ENCODE measurements at places on chromosomes 5 and 9.
A peak's percentile ranks its signal among the peaks of the same experiment; 100 is the strongest.

- DNase-seq: no peak
Measured at GRCh38 chr9:112754578-112754977, 4.0 kb downstream of the SNX30 start.

DNA sequence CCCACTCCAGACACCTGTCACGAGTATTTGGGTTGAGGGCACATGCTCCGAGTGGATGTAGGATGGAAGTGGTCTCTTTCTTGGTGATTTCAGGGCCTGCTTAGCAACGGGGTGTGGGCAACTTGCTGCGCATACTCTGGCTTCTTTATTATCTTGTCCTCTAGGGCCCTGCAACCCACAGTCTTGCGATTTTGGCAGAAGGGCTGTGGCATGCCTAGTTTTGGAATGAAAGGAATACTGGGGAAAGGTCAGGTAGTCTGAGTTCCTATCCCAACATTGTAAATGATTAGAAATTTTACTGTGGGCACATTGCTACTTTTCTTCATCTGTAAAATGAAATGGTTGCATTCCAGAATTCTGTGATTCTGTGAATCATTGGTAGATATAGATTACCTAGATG is 74.3 kb downstream of the ACTBL2 start:
- no peak for DNase-seq

DNA sequence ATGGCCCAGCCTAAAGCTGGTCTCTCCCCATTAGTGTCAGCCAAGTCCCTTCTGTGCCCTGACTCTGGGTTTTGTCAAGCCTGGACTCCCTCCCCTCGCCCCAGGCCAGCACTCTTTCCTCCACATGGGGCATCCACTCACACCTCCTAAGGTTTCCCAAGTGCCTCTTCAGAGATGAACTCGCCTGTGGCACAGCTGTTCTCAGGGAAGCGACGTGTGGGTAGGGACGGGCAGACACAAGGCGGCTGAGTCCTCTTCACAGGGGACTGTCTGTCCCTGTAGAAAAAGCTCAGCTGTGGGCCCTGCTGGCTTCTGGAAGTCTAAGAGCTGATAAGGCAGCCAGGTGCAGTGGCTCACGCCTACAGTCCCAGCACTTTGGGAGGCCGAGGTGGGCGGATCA is 78.5 kb downstream of the CACNA1B start:
- DNase-seq: no peak

- DNase-seq: no peak
Measured at GRCh38 chr9:125472926-125473701, 211.5 kb downstream of the GAPVD1 start.

- DNase-seq: no peak
Measured at GRCh38 chr5:1672396-1672795, 127.2 kb downstream of the MRPL36 start.

GRCh38 chr5:124844371-124844920 is 98.0 kb upstream of the ZNF608 start:
- no peak for DNase-seq

- DNase-seq: no peak
Measured at GRCh38 chr9:132546148-132547051, 36.0 kb upstream of the BARHL1 start.

DNA sequence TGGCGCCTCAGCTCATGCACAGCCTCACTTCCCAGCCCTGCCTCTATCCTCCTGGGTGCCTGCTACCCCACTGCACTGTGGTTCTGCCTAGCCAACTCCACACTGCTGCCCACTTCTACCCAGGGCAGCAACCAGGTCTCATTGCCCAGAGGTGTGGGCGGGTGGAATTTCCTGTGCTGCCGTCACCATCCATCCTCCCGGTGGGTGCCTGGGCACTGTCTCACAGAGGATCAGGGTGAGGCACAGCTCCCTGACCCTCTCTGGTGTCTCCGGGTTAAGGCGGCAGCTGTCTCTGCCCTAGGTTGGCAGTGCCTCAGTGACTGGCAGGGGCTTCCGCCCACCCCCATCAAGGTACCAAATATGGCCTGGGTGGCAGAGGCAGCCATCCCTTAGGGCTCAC is 4.3 kb upstream of the MTMR12 start:
- no peak for DNase-seq

GRCh38 chr5:176955895-176956294 is 50.7 kb downstream of the UIMC1 start:
- DNase-seq: no peak

GRCh38 chr5:145010834-145011233 is 824.3 kb downstream of the PRELID2 start:
- no peak for DNase-seq

DNA sequence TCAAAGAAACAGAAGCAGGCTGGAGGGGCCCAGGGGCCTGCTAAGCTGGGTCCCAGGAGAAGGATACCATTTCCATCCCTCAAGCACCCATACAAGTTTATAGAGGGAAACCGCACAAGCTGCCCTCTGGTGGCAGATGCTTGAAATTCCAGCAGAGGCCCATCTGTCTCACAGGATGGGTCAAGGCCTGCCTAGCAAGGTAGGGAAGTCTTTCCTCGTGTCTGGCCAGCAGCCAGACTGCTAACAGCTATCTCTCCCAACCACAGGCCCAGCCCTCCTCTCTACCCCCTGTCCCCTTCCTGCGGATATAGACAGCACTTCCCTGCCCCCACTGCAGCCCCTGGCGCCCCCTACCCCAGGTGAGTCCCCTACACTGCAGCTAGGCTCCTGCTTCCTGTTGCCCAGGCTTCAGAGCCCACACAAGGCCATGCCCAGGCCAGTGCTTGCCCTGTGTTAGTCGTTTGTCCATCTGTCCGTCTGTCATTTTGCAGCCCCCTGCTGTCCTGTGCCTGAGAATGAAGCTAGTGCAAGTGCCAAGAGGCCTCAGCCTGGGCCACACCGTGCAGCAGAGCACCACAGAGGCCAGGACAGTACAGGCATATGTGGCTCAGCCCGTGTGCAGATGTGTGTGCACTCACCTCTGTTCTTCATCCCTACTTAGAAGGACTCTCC is 26.2 kb downstream of the TCF7 start:
- no peak for DNase-seq

DNA sequence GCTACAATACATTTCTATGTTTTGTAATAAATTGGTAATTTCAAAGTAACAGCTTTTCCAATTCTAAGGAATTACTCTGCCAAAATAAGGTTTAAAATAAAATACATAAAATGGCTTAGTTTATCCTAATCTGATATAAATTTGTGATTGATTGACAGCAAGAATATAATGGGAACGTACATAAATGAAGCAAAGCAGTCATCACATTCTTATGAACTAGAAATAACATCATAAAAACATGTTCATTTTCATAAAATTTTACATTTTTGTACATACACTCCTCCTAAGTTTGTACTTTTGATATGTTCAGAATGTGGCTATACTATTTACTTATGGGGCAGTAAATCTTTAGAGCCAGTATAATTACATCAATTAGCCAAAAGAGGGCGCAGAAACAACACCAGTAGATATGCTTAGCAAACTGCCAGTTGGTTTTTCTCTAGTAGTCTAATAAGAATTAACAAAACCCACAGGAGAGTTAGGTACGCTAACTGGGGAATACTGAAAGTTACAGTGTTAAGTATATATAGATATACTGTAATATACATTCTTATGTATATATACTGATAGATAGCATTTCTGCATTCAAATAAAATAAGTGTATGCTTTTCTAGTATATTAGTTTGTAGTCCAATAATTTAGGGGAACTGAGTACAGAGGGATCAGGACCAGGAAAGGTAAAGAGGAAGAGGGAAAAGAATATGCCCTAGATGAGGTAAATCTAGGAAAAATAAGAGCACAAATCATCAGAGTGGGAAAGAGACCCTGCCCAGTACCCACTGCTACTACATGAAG is 76.8 kb downstream of the ZDHHC21 start:
- DNase-seq: no peak

DNA sequence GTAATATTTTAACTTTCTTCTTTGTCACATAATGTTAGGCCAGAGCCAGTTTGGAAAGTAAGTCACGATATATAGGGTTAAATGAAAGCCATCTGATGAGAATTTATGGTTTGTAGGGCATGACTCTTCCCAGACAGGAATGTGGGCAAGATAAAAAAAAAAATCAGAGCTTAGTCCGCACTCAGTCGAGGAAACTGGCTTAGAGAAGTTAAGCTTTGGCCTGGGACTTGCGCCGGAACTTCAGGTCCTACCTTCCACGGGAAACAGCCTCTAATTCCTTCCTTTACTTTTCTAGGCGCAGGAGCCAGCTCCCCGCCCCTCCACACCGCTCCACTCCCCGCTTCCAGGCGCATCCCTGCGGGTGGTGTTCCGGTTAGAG is 475 bp downstream of the DDX31 start:
- DNase-seq: no peak

GRCh38 chr9:105118636-105119035 is 125.8 kb upstream of the SLC44A1 start:
- no peak for DNase-seq

- DNase-seq: no peak
Measured at GRCh38 chr5:174571662-174572397, 152.6 kb upstream of the MSX2 start.

DNA sequence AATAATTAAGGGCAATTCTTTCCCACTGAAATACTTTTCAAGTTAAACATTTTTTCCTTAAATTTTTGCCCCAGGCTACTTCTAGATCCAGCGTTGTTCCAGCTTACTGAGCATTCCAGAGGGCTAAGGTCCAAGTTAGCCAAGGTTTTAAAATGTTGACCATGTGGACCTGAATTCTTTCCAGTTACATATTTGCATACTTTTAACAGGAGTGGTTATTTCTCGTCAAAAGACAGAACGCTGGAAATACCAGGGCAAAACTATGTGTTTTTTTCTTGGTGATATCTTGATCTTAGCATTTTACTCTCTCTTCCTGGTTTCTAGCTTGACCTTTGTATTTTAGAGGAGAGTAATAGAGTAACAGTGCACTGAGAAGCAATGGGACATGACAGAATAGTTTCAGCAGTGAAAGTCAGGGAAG is 32.8 kb downstream of the TMC1 start:
- no peak for DNase-seq

DNA sequence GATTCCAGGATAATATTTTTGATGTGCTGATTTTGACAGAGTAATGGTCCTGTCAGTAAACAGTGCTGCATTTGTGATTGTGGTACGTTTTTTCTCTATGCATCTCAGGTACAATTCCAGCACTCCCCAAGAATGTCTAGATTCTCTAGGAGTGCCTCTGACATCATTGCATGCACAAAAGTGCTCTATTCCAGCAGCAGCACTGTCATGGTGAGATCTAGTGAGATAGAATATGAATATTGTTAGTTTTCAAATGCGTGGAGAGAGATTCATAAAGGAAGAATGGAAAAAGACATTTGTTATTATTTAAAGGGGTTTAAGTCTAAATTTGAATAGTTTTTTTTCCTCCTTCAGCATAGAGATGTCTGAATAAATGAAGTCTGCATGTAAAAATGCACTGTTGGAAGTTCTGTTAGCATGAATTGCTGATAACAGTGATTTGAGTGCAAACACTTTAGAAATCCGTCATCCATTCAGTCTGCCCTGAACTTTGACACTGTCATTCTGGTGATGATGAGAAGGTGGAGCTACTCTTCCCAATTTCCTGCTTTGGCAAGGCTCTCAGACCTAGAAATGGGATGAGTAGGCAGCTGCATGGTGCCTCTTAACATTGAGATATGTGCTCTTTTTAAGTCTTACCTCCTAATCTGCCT is 84.6 kb downstream of the GAPVD1 start:
- no peak for DNase-seq

DNA sequence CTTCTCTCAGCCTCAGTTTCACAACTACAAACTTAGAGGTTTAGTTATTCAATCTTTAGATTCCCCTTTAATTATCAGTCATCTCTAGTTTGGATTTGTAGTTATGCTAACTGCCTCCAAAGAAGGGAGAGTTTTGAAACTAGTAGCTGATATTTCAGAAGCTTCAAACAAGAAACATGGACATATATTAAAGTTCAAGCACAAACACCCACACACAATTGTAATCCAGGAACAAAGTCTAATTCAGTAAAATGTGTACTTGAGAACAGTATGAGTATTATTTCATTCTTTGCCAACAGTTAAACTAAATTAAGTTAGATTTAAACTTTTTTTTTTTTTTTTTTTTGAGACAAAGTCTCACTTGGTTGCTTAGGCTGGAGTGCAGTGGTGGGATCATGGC is 71.2 kb upstream of the ABCA1 start:
- no peak for DNase-seq

DNA sequence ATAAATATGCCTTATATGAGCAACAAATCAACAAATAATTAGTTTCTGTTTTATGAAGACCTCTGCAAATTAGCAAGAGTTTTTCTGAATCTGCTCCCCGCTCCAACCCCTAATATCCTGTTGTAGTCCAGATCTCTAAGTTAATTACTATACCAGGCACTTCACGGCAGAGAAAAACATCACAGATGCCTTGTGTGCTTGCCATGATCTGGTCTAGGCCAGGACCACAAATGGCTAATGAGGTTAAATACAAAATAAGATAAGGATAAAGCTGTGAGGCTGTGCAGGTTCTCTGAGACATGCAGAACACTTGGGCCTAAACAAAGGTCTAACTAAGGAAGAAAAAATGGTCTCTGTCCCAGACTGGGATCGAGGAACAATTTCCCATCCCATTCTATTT is 150.8 kb downstream of the SLIT3 start:
- no peak for DNase-seq

DNA sequence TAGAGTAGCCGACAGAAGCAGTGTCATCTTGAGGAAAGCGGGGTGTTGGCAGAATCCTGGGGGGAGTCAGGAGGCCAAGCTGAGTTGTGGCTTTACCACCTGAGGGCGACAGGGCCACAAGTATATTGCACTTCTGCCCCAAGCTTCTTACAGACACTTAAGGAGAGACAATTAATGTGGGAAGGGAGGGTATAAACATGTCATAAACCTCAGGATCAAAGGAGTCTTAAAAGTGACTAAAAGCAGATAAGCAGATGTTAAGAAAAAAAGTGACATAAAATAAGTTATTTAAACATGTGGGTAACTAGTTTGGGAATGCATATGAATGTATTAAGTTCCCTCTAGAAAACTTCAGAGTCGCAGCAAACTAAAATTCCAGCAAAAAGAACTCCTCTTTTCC is 63.9 kb downstream of the ERAP1 start:
- no peak for DNase-seq

DNA sequence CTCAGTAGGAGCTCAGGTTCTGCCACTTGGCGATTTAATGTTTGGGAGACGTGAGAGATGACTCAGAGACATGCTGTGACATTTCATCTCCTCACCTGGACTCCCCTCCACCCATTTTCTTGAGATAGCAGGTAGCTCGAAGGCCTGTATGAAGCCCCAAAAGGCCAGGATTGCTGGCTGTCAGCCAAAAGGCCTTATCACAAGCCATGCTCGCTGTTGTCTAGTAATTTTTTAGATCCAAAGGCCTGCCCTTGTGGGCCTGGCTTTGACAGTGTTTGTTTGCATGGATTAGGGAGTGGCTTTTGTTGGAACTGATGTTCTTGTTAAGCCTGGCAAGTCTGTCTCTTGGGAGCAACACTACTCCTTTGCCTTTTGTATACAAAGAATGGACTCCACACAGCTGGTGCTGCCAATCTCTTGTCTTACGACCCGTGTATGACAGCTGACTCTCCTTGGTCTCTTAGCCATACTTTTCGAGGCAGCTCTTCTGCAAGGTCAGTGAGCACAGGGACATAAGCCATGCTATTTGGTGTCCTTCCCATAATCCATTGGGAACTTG is 22.7 kb downstream of the CAVIN4 start:
- no peak for DNase-seq

GRCh38 chr5:154761046-154761736 is 6.0 kb downstream of the LARP1 start:
- DNase-seq: no peak

GRCh38 chr5:124764585-124764984 is 18.1 kb upstream of the ZNF608 start:
- no peak for DNase-seq

GRCh38 chr9:74770508-74771261 is 117.0 kb downstream of the TRPM6 start:
- DNase-seq: peak; percentile 19

Measured in stimulated activated CD4-positive, alpha-beta T cell treated with anti-CD3 and anti-CD28 coated beads, Interleukin-4, amount 100 ng/mL, for 48 hours (primary cell).